Right cardiac atrium (tissue), 5 donors: ENCODE measurements at places on chromosomes 4 and X. TPM values are rescaled to one million over a fixed set of nuclear protein-coding genes. Genes with fewer than 3 reads are reported as not detected.

The CLDN22 gene
- total RNA-seq, result not detected

The FRMPD4 gene
- 0.33 TPM for total RNA-seq

The NPNT gene
- total RNA-seq, result 4.2 TPM

The CXCL5 gene
- total RNA-seq, result not detected

The PNMA5 gene
- total RNA-seq, result 0.12 TPM

The VSIG1 gene
- not detected for total RNA-seq

The CT45A5 gene
- total RNA-seq, result not detected

The WFS1 gene
- 63.0 TPM for total RNA-seq

GRCh38 chrX:155632431-155633100 lies 19.8 kb upstream of the TMLHE start:
- DNase-seq, result no peak

- no peak for DNase-seq
These were observed 23.1 kb downstream of the AFF2 start for GRCh38 chrX:148523303-148524080.

GRCh38 chr4:140092094-140092851 lies 61.7 kb downstream of the MAML3 start:
- peak; percentile 78 for DNase-seq

DNA sequence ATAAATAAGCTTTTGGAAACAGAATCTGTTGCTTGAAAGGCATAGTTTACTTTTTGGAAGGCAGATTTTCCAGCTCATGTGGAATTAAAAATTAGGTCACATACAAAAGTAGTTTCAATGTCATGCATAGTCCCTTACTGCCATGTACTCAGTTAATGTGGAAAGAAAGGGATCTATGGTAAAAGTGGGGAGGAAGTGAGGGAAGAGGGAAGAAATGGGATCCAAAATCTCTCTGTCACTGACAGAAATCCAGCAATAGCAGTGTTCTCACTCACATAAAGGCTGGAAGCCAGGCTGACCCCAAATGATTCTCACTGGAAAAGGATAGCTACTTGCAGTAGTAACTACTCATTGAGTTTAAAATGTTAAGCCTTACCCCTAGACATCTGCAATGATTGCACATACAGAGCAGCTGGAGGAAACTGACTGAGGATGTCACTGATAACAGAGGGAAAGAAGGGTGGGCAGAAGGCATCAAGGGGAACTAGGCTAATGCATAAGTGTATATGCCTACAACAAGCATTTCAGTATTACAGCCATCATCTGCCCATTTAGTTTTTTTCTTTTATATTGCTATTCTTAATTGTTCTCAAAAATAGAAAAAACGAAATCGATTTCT lies 445.6 kb downstream of the FAT4 start:
- no peak for DNase-seq

DNA sequence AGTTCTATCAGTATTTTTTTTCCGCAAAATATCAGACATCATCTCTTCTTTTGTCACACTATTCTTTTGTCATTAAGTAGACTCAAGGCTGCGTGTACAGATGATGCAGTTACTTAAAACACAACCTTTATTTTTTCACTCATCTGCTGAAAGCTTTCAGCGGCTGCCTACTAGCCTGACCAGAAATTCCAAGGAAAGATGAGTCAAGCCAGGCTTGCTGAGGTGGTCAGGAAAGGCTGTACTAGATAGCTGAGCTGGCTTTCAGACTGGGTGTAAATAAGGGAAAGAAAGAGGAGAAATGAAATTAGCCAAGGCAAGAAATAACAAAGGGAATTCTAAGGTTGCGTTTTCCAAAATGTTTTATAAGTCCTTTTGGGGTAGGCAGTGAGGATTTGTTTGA lies 17.9 kb downstream of the STK26 start:
- no peak for DNase-seq

DNA sequence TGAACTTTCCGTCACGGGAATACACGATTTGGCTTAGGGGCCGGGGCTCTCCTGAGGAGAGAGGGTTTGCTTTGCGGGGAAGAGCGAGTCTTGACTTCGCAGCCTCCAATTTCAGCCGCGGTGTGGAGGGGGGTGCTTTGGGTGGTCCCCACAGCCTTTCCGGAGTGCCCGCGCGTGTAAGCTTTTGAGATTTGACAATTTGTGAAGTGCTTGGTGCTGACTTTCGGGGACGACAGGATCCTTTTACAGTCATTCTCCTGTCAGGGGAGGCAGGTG lies 355 bp downstream of the SCML1 start:
- DNase-seq, result no peak

DNA sequence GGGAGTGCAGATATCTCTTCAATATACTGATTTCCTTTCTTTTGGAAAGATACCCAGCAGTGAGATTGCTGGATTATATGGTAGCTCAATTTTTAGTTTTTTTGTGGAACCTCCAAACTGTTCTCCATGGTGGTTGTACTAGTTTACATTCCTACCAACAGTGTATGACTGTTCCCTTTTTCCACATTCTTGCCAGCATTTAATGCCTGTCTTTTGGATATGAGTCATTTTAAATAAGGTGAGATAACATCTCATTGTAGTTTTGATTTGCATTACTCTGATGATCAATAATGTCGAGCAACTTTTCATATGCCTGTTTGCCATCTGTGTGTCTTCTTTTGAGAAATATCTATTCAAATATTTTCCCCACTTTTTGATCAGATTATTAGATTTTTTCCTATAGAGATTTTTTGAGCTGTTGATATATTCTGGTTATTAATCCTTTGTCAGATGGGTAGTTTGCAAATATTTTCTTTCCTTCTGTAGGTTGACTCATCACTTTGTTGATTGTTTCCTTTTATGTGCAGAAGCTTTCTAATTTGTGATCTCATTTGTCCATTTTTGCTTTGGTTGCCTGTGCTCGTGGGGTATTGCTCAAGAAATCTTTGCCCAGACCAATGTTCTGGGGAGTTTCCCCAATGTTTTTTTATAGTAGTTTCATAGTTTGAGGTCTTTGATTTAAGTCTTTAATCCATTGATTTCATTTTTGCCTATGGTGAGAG lies 552.7 kb downstream of the ZNF674 start:
- no peak for DNase-seq

DNA sequence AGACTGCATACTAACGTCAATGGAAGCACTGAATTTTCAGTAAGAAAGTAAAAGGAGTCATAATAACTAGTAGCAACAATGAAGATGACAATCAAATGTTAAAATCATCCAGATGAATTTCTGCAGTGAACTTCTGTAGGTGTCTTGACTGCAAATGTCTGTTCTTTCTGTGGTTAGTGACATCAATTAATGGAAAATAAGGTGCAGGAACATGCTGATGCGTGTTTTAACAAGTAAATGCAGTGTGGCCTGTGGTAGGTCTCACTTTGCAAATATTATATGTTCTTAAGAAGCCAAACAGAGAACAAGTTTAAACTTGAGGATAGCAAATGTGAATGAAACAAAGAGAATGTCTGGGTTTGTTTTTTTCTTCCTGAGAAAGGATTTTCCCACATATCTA lies 2.6 kb upstream of the DTHD1 start:
- DNase-seq, result no peak

DNA sequence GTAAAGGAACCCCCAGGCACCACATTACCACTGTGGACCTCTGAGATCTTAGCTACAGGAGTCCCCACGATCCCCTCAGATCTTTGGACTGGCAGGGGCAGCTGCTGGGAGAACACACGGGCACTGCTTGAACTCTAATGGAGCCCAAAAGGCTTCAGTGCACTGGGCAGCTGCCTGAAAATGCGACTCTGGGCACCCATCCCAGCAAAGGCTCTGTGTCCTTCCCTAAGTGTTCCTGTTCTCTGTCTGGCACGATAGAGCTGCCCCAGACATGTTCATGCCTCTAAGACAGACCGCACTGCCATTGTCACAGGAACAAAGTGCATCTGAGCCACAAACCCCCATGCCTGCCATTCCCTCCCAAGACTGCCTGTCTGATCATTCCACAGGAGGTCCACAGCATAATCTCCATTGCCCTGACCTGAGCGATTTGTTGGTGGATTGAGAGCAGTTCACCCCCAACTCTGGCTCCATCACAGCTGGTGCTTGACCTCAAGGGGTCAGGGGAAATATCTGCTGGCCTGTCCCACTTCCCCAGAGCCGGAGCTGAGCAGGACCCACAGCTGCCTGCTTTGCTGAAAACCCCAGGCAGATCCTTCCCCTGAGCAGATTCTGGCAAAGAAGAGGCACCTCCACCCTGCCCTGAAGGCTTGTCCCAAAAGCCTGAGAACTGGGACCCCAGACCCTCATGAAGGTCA lies 436.0 kb upstream of the INTU start:
- peak; percentile 16 for DNase-seq

- no peak for DNase-seq
These were observed 8.5 kb downstream of the HTT start for GRCh38 chr4:3082925-3083515.

GRCh38 chr4:89306486-89307177 lies 968 bp downstream of the GPRIN3 start:
- DNase-seq, result no peak

DNA sequence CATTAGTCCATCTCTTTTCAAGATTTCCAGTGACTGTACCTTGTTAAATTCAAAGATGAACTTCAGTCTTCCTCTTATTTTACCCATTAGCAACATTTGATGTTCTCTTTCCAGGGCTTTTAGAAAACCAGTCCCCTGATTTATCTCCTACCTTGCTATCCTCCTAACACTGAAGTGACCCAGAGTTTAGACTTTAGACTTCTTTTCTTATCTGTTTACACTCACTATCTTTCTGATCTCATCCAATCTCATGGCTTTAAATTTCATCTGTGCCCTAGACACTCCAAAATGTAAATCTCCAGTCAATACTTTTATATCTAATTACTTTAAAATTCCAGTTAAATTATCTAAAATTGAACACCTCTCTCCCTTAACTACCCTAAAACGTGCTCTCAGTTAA lies 13.5 kb upstream of the CXXC4 start:
- DNase-seq, result no peak

GRCh38 chrX:153645921-153646488 lies 998 bp upstream of the DUSP9 start:
- DNase-seq, result no peak

GRCh38 chr4:14943749-14944148 lies 58.5 kb upstream of the CPEB2 start:
- no peak for DNase-seq

- peak; percentile 75 for DNase-seq
These were observed 2.3 kb upstream of the NR3C2 start for GRCh38 chr4:148444296-148445070.

GRCh38 chr4:55546506-55546755 lies 278 bp downstream of the CLOCK start:
- peak; percentile 87 for DNase-seq
